ELF-1 (cell line): ENCODE measurements at places on chromosomes 1 and 21.

- DNase-seq: no peak
Measured at GRCh38 chr1:56397409-56397808, 182.0 kb downstream of the PLPP3 start.

DNA sequence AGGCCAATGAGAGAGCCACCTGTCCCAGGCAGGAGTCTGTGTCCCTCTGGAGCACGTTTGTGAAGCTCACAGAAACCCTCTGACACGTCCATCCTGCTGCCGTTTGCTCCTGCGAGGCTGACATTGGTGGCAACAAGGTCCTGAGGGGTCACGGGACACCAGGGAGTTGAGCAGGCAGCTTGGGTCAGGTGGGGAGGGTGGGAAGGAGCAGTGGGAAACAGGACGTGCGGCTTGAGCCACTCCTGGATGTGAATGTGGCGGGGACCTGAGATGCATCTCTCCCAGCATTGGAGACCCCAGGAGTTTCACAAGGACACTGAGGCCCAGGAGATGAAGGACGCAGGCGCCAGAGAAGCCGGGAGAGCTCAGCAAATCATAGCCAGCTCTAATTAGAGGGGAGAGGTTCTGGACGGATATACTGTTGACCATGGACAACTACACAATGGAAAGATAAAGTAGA is 149.0 kb downstream of the PEX14 start:
- DNase-seq: no peak

DNA sequence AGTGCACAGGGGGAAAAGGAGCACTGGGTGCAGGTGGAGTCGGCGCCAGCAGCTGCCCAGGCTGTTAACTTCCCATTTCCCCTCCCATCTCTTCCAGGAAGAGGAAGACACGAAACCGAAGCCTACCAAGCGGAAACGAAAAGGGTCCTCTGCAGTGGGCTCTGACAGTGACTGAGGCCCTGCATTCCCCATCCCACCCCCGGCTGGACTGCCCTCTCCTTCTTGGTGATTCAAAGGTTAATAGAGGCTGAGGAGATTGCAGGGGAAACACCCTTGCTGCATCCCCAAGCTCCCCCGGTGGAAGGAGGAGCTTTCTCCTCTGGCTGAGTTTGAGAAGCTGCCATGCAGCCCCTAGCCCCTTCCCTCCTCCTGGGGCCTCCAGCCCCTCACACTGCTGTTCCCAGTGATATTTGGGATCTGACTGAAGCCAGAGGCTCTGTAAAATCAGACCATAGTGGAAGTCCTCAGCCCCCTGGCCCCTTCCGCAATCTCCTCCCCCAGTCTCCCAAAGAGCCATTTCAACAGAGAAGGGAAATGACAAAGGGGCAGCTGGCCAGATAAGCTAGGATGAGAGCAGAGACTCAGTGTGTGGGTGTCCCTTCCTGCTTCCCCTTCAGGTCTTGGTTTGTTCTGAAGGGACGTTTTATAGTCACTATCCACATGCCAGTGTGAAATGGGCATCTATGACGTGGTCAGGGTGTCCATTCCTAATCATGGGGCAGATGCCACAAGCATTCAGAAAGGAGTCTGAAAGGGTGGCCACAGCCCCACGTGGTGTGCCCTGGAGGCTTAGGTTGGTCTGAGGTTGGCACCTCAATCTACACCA is 1.9 kb upstream of the SLC27A3 start:
- DNase-seq: no peak

DNA sequence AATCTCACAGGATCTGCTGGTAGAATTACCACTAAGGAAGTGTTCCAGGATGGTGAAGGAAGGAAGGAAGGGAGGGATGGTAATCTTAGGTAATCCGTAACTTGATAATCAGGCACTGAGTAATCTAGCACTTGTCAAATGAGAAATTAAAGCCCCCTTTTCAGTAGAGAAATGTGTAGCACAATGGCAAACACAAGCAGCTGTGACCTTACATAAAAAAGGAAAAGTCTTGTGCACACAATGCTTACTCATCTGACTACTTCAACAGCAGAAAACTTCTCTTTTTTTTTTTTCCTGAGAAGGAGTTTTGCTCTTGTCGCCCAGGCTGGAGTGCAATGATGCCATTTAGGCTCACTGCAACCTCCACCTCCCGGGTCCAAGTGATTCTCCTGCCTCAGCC is 6.1 kb downstream of the NUP210L start:
- no peak for DNase-seq

DNA sequence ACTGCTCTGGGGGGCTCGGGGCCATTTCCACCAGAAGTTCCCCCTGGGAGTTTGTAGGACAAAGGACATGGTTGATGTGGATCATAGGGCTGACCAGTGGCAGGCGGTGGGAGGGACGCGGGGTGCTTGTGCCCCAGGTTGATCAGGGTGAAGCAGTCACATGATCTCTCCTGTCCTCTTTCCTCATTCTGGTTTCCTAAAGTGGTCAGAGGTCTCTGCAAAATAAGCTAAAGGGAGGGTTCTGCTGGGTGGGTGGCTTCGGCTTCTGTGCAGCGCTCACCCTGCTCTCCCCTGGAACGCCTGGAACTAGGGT is 9.2 kb downstream of the PDXK start:
- no peak for DNase-seq

DNA sequence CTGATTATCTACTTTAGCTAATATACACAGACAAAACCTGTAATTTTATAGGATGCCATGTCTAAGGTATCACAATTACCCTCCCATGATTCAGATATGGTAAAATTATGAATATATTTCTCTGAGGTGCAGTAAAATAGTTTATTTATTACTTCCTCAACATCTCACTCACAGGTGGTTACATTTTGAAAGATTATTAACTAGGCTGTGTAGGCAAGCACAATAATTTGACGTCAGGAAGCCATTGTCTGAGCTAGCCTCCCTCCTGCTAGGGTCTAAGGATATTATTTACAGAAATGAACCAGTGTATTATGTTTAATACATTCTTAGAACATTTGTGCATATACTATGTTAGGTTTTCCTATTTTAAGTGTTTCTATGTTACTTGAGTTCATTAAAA is 69.9 kb upstream of the ADGRL2 start:
- no peak for DNase-seq

DNA sequence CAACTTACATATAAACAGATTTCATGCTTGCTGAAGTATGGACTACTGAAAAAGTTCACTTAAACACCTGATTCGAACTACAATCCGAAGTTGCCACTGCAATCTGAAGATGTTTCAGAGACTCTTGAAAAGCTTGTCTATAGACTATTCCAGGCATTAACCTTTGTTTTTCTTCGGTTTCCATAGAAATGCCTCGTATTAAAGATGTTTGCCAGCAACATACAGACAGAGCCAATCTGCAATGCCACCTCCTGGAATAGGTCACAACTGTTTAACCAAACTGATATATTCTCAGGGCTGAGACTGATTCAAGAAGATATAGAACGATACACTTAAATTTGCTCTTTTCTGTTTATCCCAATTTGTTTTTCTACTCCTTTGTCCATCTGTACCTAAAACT is 28.9 kb upstream of the DMRTB1 start:
- DNase-seq: no peak

- DNase-seq: no peak
Measured at GRCh38 chr21:42670884-42671283, 17.5 kb downstream of the PDE9A start.

DNA sequence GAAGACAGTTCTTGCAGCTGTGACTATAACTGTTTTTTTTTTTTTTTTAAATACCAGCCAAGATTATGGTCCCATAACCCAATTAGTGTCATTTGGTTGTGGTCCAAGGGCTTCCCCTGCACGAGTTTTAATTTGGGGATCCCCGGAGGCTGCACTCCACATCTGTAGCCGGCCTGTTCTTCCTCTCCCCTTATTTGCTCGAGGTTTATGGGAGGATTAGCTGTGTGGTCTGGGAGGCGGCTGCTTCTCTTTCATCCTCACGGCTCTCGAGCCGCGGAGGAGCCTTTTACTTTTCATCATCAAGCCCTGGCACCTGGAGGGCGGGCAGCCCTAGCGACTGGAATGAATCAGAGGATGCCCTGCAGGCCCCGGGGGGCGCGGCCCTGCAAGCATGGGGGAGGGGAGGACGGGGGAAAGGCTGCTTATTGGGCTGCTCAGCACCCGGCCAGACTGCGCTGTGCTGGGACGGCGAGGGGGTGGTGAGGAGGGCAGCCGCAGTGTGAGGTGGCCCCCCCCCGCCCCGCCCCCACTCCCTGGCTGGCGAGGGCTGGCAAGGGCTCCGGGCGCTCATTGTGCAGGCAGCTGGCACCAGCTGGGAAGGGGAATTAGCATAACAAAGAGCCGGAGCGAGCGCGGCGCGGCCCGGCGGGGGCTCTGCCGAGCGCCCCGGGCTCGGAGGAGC is 18.5 kb downstream of the SERTAD4 start:
- peak; percentile 94 for DNase-seq

DNA sequence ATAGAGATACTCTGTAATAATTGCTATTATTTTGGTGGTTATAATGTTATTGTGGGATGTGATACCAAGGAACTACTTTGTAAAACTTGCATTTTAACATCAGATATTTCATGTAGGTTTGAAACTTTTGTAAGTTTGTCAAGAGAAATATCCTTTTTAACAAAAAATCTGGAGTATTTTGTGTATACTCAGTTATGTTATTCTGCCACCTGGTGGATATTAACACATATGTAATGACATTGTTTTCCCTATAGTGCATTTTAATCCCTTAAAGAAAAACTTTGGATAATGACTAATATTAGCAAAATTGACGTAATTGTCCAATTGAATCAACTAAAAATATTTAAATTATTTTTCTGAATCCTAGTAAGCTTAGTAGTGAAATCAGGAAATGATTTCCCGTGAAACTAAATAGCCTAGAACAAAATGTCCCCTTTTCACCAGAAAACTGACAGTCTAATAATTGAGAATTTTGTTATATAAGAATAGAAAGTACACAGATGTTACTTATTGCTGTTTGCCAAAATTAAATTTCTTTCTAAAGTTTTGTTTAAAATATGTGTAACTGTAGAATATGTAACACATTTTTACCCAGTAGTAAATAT is 39.6 kb downstream of the KCTD3 start:
- DNase-seq: no peak

GRCh38 chr1:183589384-183589783 is 875 bp downstream of the NCF2 start:
- DNase-seq: no peak

GRCh38 chr1:193131266-193131860 is 9.5 kb downstream of the CDC73 start:
- DNase-seq: no peak

- no peak for DNase-seq
Measured at GRCh38 chr1:13899856-13900255, 199.9 kb downstream of the PRDM2 start.

DNA sequence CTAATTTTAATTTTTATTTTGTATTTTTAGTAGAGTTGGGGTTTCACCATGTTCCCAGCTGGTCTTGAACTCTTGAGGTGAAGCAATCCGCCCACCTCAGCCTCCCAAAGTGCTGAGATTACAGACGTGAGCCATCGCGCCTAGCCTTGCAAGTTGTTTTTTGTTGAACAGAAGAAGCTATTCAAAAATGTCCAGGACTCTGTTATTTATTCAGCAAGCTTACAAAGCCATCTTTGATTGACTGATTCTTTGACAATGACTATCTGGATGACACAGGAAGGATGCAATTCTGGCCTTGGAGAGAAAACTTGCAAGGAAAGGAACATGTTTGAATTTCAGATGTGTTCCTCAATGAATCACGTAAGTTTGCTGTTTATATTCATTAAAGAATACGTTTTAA is 63.5 kb downstream of the MAP3K7CL start:
- DNase-seq: no peak

DNA sequence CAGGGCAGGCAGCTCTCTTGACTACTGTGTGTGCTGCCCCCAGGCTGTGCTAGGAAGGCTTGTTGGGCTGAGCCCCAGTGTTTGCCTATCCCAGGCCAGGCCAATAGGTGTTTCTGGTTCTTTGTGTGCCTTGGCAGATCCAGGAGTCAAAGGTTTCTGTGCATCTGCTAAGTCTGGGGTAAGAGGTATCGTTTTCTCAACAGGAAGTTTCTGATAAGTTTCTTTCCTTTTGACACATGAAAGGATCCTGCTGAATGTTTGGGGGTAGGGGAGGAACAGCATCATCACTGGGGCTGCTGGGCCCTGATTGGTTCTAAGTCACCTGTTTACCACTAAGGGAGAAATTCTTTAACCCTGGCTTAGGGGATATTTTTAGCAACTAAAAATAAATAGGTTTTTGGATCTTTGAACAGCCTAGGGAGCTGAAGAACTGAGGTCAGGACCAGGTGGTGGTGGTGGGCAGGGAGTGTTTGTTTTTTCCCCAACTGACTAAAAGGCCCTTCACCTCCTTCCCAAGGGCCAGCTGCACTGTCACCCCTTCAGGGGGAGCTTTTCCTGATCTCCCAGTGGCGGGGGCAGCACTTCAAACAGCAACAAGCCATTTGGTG is 85.1 kb downstream of the KCNN3 start:
- peak; percentile 63 for DNase-seq

GRCh38 chr1:56814205-56814604 is 5.0 kb downstream of the FYB2 start:
- no peak for DNase-seq

DNA sequence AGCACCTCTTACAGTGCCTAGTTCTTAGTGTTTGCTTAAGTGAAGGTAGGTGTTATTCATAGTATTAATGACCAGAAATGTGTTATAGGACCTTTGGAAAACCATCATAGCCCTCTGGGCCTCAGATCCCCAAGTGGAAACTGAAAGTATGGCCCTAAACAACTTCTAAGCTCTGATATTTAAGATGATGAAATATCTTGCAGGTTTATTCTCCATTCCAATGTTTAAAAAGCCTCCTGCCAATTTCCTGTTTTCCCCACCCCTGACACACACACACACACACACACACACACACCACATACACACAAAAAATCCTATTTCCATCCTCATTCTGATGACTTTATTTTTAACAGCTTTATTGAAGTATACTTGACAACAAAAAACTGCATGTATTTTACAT is 108.2 kb downstream of the DIRAS3 start:
- DNase-seq: no peak

DNA sequence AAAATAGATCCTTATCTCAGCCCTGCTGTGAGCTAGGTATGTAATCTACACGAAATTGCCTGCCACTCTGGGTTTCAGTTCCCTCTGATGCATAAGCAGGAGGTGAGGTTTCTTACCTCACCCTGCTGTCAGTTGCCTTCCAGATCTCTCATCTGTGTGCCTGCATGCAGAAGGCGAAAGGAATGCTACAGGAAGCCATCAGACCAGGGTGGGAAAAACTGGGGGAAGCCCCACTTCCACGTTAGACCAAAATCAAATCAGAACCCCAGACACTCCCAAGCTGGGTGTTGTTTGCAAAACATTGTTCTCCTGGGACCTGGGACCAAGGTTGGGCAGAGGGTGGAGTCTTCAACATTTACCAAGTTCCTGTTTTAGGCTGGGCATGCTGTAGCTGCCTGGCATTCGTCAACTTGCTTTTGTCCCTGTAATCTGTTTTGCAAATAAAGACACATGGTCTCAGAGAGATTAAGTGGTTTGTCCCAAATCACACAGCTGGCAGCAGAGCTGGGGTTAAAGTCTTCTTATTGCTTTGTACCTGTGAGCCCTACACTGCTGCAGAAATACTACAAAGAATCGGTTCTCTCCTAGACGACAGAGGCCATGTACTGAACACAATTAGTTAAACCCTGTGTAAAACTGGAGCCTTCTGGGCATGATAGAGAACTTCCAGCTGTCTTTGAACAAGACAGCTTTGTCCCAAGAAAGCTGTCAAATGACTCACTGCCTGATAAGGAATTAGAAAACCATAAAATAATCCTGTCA is 389.7 kb upstream of the RUNX1 start:
- DNase-seq: peak; percentile 17
